Activated gamma-delta T cell treated with anti-CD3 and anti-CD28 coated beads, Interleukin-2, amount 50 U/mL, for 16 hours (primary cell): ENCODE measurements at places on chromosomes 16 and 17.

DNA sequence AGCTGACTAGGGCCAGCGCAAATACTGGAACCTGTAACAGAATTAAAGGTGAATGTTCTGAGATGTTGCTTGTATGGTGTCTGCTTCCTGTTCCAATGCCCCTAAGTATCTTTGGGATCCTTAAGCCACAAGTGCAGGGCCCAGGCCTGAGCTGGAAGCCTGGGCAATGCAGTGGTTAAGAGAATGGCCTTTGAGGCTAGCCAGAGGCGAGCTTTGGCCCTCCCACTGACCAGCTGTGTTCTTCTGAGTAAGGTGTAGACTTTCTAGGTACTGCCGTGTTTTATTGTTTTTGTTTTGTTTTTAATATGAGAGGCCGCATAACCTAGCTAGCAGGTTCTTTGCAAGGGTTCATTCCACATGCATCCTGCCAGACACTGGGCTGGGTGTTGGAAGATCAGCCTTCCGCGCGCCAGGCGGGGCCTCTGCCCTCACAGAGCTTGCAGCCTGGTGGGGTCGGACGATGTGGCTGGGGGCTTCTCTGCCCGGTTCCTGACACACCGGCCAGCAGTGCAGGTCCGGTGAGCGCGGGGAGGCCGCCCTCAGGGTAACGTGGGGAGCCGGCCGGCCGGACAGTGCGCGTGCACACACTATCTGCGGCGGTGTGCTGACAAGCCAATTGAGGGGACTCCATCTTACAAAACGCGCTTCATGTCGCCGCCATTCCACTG is 551 bp upstream of the MLX start:
- no peak for DNase-seq

DNA sequence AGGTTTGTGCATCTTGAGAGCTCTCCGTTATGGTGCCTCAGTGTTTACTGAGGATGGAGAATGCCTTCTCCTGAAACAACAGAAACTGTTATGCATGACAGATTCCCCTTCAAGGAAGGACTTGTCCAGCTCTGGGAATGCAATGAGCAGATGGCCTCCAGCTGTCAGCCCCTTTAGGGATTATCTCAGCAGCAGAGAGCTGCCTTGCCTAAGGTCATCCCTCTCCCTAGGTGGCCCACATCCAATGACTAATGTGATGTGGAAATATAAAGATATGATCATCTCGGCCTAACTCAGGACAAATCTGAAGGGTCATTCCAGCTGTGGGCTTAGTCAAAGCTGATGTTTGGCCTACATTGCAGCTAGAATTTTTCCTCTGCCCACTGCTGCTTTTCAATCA is 214.3 kb upstream of the N4BP1 start:
- no peak for DNase-seq

DNA sequence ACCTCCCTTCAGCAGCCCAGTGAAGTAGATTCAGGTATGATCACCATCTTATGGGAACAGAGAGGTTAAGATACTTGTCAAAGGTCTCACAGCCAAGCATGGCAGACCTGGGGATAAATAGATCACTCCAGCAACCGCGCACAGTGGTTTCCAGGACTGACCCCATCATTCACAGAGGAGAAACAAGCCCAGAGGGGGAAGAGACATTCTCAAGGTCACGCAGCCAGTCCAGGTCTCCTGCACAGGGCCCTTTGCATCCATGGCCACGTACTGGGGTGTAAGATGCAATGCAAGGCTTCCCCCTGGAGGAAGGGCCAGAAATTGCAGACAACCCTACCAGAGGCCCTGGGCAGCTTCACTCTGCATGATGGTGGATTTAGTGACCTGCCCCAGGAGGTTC is 19.9 kb downstream of the TLE7 start:
- DNase-seq = no peak

GRCh38 chr16:68070249-68070730 is 14.9 kb upstream of the NFATC3 start:
- DNase-seq = no peak

DNA sequence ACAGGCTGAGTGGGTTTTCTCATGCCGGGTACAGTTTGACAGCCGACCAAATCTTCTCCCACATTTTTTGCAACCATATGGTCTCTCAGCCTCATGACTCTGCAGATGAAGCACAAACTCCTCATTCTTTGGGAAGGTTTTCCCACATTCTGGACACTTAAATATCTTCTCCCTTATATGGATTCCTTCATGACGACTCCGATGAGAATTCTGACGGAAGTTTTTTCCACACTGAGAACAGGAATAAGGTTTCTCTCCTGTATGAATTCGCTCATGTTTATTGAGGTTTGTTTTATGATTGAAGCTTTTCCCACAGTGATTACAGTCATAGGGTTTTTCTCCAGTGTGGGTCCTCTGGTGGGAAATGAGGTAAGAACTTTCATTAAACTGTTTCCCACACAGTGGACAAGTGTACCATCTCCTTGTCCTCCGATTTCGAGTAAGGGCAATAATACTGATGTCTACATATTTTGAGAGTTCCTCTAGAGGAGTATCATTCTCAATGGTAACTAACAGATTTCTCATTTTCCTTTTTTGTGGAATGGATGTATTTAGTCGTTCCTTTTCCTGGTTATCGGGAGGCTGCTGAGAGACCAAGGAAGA is 10.9 kb downstream of the ZNF200 start:
- no peak for DNase-seq

DNA sequence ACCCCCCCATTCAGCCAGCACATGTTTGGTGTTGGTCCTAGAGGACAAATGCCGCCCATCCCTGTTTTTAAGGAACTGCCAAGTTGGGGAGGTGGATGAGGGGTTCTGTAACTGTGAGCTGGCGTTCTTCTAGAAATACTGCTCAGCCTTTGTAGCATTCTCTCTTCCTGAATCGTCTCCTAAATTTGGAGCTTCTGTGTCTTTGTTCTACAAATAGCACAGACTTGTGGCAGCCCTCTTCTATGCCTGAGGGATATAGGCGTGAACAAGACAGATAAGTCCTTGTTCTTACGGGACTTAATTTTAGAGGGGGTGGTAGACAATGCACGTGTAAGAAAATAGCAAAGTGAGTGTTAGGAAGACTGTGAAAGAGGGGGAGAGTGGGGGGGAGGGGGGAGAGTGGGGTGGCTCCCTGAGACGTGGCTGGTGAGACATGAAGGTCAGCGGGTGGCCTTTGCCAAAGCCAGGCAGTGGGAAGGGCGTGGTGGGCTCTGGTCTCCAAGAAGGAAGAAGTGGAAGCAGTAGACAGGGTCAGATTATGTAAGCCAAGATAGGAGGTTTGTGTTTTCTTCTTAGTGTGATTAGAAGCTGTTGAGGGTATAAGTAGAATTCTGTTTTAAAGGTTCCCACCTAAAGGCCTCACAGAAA is 9.9 kb downstream of the MFSD11 start:
- no peak for DNase-seq

- no peak for DNase-seq
Measured at GRCh38 chr17:67509390-67510287, 132.6 kb downstream of the PITPNC1 start.
